ENCODE measurements at places on chromosomes 12 and 14. TPM values are rescaled to one million over a fixed set of nuclear protein-coding genes. Genes with fewer than 3 reads are reported as not detected.
A peak's percentile ranks its signal among the peaks of the same experiment; 100 is the strongest.

GRCh38 chr14:103549361-103550311, 12.8 kb downstream of the BAG5 start:
- peak; percentile 57 for DNase-seq

DNA sequence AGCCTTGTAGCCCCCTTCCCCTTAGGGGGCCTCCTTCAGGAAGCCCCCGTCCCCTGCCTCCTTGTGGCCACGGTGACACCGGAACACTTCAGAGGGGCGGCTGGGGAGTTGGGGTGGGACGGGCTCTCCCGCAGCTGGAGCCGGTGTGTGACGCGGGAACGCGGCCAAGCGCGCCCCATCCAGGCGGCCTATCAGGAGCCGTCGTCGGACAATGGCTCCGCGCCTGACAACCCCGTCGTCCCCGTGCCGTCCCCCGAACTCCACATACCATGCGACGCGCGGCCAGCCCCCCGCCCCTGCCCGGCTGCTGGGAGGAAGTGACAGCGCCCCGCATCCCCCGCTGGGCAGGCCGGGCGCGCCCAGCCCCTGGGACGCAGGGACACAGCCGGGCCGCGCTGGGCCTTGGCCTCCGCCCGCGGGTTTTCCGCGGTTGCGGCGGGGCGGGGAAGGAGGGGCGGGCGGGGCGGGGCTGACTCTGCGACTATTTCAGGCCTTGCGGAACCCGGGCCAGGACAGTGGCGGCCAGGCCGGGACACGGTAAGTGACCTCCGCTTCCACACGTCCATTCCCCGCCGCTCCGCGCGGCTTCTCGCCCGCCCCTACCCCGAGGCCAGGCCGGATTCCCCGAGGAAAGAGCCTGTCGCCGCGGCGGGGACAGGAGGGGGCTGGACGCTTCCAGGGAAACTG, at the start of gene TNFAIP2:
Gene TNFAIP2, plus strand, starts transcription at position 515 of the 687 bp plus-strand sequence. CDS start 2,997 bp downstream, outside the sequence.
- DNase-seq = no peak

The SLCO1A2 gene
- total RNA-seq = not detected

The AKAP3 gene
- total RNA-seq = 4.2 TPM

The CCDC175 gene
- total RNA-seq = not detected

- DNase-seq = peak; percentile 68
Observed at GRCh38 chr14:91154851-91155625, 41.2 kb downstream of the DGLUCY start.

Measured in ureter (tissue), 1 donor.